ENCODE measurements at places on chromosomes 3 and 15.

- no peak for DNase-seq
Observed at GRCh38 chr3:147962408-147963164, 553.4 kb downstream of the ZIC1 start.

GRCh38 chr3:153628591-153628990 lies 466.6 kb downstream of the RAP2B start:
- no peak for DNase-seq

DNA sequence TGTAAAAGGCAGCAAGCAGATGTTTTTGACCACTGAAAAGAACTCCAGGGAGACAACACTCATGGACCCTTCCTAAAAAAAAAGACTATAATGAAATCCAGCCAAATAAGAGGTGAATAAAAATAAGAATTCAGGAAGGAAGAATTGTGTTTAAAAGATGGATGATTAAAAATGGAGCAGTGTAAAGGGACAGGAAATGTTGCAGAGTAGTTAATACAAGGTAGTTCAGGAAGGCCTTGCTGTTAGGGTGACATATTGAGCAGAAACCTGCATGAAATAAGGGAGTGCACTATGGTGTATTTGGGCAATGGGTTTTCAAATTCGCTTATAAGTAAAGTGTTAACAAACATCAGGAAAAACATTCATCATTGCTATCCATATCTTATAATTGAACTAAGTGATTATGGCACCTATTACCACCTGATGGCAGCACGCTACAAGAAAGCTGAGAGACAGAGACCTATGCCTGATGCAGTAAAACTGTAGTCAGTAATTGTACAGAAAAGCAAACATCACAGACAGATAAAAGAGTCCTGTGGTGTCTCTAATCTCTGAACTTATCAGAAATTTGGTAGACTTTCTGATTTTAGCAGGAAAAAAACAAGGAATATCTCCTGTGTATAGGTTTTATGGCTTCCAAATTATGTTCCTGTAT lies 5.8 kb upstream of the DBR1 start:
- peak; percentile 32 for DNase-seq

DNA sequence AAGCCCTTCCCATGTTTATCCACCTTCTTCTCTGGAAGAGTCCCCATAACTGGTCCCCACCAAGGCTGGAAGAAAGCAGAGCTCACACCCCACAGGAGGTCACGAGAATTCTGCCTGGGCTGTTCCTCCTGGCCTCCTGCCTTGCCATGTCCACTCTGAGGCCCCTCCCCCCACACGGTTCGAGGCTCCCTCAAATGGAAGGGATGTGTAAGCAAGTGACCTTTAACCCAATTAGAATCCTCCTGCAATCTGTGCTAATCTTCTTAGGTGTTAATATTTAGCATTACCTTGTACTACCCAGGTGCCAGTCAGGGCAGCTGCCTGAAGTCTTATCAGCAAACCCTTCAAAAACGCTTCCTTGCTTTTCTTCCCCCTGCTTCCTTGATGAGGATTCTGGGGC lies 32.4 kb upstream of the DYNC1LI1 start:
- DNase-seq: no peak

DNA sequence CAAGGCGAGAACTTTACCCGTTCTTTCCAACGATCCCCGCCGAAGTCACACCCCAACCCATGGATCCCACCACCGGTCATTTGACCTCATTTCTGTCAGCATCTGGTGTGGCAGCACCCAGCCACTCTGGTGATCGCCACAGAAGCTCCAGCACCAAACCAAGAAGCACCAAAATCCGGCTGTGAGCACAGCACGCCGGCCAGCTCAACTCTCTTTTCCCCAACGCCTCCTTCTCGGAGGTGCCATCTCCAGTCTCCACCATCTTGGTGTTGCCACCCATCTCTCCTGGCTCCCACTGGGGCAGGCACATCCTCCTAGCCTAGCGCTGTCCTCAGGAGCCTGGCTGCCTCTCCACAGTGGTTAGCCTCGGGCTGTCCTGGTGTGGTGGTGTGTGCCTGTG lies 6.5 kb downstream of the MUC4 start:
- DNase-seq: no peak

DNA sequence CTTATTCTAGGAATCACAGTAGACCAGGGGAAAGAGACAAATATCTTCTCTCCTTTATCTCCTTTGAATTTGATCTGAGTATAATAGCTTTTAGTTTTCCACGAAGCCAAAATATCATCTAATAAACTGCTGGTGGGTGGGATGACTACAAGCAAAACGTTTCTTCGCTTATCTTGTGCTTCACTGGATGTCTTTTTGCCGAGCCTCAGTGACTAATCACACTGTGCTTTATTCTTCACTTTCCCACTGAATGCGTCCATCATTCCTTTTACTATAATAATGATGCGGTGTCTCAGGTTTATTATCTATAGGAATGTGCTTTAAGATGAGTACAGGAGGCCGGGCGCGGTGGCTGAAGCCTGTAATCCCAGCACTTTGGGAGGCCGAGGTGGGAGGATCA lies 32.5 kb downstream of the CEP152 start:
- no peak for DNase-seq

DNA sequence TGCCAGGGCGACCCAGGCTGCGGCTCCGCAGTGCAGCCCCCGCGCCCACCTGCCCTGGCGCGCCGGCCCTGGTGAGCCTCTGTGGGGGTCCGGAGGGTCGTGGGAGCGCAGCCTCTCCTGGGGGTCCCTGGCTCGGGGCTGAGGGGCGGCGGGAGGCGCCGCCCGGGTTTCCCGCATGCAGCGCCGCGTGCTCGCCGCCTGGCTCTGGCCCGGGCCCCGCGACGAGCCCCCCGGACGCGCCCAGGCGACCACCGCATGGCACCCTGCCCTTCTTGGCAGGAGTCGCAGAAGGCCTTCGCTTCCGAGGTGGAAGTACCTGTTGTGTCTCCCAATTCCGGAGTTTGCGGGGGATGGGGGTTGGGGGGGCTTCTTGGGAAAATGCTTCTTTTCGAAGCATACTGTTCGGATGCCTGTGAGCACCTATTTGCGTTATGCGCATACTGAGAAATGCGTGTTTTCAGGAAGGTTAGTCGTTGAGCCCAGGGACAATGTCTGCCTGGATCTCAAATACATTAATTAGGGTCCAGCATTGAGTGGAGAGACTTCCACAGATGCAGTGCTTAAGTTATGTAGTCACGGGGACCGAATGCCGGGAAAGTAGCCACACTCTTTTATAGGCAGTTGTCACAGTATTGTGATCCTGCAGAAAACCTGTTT lies 1.3 kb downstream of the GABRA5 start:
- DNase-seq: no peak

GRCh38 chr3:110344487-110344886 lies 727.1 kb upstream of the NECTIN3 start:
- no peak for DNase-seq

DNA sequence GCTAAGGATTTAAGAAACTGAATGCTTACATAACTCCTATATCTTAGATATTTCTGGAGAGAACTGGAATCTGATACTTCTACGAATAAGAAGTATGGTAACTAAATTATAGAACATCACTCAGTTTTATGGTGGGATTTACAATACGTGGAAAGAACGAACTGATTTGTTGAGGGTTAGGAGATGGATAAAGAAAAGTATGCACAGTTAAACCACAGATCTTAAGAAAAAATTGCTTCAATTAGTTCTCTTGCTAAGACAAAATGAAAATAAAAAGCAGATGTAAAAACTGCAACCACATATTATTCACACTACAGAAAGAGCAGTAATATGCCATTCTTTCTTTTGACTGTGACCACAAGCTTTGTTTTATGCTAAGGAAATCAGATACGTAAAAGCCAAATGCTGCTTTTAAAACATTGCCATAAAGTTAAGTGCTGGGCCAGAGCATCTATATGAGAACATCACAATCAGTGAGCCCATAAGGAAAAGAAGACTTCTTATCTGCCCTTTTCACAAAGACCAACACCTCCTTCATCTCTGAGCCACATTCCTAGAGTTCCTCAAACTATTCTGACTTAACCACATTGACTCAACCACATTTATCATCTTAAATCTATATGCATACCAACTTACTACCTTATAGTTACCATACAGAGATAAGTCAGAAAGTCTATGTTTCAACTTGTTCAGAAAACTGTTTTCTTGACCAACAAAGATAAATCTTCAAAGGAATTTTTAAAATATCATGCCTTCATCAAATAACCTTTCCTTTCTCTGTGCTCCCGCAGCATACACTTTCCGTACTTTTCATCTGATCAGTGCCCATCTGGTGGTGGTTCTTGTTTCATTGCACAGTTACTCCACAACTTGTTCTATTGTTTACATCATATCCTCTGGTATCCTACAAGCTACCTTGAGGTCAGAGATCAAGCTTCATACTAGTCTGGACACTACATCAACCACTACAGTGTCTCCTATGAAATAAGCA lies 61.7 kb downstream of the FSIP1 start:
- DNase-seq: peak; percentile 3

GRCh38 chr3:14177580-14178246 lies 688 bp downstream of the XPC start:
- no peak for DNase-seq

GRCh38 chr3:100503448-100503847 lies 11.0 kb downstream of the TMEM45A start:
- no peak for DNase-seq

- peak; percentile 71 for DNase-seq
Observed at GRCh38 chr3:188153437-188154013, 432 bp upstream of the LPP start.

- DNase-seq: no peak
Observed at GRCh38 chr3:14791343-14791945, 27.3 kb upstream of the FGD5 start.

- DNase-seq: no peak
Observed at GRCh38 chr3:191227541-191227940, 28.5 kb downstream of the OSTN start.

- peak; percentile 55 for DNase-seq
Observed at GRCh38 chr15:59492389-59493377, 54.7 kb downstream of the FAM81A start.

GRCh38 chr15:61319892-61320291 lies 90.8 kb upstream of the RORA start:
- DNase-seq: no peak

- DNase-seq: no peak
Observed at GRCh38 chr3:159185443-159186050, 383.7 kb downstream of the MFSD1 start.

GRCh38 chr15:57310876-57311275 lies 65.4 kb upstream of the CGNL1 start:
- no peak for DNase-seq

GRCh38 chr3:18190646-18191045 lies 234.5 kb downstream of the SATB1 start:
- no peak for DNase-seq

DNA sequence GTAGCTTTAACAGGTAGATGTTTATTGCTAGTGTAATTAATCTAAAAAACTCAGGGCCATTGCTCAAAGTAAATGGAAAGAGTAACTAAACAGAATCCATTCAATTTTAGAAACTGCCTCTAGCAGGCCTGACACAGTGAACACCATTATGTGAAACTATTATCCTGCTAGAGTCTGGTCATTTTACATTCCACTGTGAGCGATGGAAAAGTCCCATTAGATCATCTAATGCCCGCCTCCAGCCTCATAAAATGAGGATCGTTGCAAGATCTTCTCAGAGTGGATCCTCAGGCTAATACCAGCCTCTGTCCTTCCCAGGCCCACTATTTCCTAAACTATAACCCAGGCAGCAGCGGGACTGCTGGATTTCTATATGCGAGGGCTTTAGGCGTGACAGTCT lies 107.7 kb downstream of the WDR76 start:
- no peak for DNase-seq

DNA sequence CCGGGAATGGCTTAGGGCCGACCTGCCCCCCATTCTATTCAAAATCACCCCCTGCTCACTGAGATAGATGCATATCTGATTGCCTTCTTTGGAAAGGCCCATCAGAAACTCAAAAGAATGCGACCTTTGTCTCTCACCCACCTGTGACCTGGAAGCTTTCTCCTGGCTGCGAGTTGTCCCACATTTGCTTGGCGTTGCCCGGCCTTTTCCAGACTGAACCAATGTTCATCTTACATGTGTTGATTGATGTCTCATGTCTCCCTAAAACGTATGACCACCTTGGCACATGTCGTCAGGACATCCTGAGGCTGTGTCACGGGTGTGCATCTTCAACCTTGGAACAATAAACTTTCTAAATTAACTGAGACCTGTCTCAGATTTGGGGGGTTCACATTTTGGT lies 3.4 kb upstream of the MUC20 start:
- DNase-seq: no peak

DNA sequence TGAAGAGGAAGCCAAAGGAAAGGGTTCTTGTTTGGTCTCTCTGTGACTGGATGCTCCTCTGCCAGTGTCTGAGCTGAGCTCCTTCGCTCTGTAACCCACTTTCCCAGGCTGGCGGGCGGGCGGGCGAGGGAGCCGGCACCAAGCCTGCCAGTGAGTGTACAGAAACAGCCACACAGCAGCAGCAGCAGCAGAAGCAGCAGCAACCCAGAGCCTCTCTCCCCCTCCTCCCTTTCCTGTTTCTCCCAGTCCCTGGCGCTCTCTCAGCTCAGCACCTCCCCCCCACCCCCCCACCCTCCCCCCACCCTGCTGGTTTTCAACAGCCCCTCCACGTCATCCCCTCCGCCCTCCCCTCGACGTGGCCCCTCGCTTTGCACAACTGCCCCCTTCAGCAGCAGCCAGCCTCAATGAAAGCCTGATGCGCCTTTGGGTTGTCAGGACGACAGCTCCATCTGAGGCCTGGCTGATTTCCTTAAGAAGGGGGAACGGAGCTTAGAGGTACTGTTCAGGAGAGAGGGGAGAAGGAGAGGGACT lies at the start of gene LSAMP:
LSAMP (minus strand) TSS at position 177 of the 531 bp plus-strand sequence.
- DNase-seq: no peak

GRCh38 chr3:94115482-94115881 lies 52.6 kb downstream of the NSUN3 start:
- peak; percentile 3 for DNase-seq

DNA sequence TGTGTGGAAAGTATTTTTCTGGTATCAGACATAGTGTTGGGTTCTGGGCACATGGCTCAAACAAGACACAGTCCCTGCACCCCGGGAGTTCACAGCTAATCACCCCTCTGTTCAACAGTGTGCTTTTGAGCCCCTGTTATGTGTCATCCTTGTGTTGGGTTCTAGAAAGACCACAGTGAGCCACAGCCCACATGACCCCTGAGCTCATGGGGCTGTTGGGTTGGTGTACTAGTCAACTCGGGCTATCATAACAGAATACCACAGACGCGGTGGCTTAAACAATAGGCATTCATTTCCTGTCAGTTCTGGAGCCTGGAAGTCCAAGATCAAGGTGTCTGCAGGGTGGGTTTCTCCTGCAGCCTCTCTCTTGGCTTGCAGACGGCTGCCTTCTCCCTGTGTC lies 100.0 kb downstream of the DNAJB8 start:
- DNase-seq: no peak
